ENCODE measurements at places on chromosomes 7 and 10. TPM values are rescaled to one million over a fixed set of nuclear protein-coding genes. Genes with fewer than 3 reads are reported as not detected.

- no peak for DNase-seq
These were observed 10.7 kb upstream of the GPR146 start for GRCh38 chr7:1033546-1034145.

- DNase-seq = no peak
These were observed 92.8 kb downstream of the CHN2 start for GRCh38 chr7:29287366-29287765.

GRCh38 chr10:66925373-66925772 lies 463 bp upstream of the LRRTM3 start:
- DNase-seq = no peak

DNA sequence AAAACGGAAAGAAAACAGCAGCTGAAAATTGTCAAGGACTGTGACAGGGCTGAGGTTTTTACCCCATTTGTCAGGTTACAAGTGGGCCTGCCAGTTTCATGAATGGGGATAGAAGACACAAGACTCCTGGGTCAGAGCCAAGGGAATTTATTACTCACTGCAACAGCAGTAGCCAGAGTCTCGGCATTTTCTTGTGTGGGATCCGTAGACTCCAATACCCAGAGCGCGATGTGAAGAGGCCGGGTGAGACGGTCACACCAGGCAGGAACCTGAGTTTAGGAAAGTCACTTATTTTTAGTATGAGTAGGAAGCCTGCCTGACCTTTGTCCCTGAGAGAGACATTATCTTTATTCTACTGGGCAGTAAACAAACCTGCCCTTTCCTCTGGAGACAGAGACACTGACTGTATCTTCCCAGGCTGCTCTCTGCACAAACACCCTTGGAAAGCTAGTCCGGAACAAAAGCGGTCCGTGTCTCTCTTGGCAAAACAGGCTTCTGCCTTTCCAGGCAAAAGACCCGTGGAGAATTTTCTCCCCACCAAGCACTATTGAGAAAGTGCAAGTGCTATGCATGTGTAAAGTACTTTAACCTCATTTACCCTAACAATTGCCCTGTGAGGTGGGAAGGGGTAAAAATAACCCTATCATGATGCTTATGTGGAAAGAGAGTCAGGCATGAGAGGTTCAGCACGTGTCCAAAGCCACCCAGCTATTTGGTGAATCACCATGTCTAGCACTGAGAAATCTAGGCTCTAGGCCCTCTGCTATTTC lies 58.4 kb downstream of the JCAD start:
- no peak for DNase-seq

The VWDE gene
- not detected for total RNA-seq

- no peak for DNase-seq
These were observed 1.9 kb downstream of the WIPF3 start for GRCh38 chr7:29808075-29808801.

GRCh38 chr10:81040940-81041339 lies 503.2 kb downstream of the SH2D4B start:
- no peak for DNase-seq

DNA sequence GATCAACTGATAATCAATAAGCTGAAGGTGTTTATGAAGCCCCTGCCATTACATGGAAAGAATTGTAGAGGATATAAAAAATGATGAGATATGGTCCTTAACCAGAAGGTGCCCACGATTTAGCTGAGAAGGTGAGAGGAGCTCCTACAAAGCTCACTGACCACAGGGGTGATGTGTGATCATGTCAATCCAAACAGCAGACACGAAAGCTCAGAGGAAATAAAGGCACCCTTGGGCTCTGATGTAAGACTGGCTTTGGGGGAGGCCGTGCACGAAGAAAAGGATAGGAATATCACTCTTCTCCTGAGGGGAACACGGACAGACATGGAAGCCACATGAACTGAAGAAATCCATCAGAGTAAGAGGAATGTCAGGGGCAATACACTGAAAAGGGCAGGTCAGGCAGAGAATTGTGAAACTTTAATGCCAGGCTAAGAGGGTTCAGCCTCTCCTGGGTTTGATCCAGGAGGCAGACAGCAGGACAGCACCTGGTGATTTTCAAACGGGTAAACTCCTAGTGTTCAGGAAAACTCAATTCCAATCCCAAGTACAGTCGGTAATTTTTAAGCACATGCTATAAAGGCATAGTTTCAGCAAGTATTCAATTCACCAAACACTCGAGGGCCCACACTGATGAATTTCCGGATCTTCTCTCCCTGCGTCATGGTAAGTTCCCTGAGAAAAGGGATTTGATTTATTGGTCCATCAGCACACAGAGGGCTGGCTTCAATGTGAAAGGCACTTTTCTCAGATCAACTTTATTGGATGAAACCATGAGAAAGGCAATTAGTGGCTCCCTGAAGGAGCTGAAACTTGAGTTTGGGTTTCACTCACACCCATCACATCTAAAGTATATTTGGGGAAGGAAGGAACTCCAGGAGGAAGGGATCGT lies 163.8 kb downstream of the PRPF18 start:
- DNase-seq = no peak

Measured in Right ventricle myocardium superior (tissue), 1 donor.